ENCODE measurements at places on chromosomes 7 and 10. TPM values are rescaled to one million over a fixed set of nuclear protein-coding genes. Genes with fewer than 3 reads are reported as not detected.

GRCh38 chr10:84547616-84548015, 219.2 kb downstream of the CCSER2 start:
- DNase-seq = no peak

DNA sequence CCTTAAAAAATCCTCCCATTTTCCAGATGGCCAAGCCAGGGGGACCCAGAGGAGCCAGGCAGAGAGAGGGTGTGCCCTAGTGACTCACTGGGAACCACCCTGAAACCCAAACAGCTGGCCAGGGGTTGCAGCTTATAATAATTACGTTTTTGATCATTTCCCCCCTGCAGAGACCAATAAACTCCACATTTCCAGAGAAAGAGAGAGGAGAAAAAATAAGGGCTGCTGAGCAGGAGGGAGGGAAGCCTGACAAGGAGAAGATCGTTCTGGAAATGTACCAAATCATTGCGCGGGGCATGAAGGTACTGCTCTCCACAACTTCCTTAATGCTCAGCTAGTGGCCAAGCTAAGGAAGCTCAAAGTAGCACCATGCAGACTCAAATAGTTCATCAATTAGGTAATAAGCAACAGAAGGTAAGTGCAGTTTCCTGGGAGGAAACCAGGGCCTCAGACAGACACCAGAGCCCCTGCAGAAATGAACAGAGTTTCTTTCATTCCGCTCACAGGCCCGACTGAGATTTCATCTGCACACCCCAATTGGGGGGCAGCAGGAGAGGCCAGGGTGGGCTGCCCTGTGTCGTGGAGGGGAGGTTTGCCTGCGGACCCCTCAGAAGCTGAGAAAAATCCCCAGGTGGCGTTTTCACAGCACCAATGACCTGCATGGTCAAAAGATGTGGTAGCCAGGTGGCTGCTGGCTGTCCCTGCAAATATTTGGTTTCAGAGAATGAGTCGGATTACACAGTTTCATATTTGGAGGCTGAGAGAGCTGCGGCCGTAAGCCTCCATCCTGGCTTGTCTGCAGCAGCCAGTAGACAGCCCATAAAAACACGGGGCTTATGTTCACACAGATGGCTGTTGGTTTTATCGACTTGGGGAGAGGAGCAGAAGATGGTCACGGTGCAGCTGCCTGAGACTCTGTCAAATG, 153.2 kb upstream of the LYZL2 start:
- no peak for DNase-seq

DNA sequence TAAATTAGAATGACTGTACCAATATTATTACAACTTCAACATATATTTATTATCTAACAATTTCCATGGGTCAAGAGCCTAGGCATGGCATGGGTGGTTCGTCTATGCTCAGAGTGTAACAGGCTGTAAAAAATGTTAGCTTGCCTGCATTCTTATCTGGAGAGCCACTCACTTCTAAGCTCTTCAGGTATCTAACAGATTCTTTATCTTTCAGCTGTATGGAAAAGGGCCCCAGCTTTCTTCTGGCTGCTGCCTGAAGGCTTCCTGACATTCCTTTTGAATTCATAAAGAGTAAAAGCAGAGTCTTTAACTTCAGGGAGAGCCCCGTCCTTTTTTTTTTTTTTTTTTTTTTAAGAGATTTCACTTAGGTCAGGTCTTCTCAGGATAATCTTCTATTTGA, 648.8 kb downstream of the NXPH1 start:
- DNase-seq = no peak

- DNase-seq = no peak
Measured at GRCh38 chr10:77357185-77357584, 280.4 kb downstream of the KCNMA1 start.

DNA sequence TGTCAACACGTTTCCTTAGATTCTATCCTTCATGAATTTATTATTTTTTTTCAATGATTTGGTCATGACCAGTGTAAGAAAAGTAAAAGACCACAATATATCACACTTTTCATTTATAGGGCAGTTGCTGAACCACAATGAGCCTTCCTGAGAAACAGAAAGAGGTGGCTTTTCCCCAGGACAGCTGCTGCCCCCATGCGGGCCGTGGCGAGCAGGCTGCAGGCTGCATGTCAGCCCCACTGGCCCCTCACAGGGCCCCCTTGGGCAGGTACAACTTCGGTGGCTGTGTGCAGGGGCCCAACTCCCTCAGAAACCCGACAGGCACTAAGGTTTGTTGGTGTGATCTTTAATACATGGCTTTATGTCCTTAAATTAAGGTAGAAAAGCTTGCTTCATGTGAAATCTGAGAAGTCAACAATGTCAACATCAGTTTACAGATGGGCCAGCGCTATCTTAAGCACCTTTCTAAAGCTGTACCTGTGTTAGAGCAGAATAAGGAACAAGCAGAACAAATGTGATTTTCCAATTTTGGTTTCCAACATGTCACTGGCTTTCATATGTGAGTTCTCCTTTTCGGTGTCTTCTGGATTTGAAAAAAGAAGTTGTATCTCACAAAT, 10.6 kb downstream of the BEND7 start:
- DNase-seq = no peak

GRCh38 chr10:111023060-111023459, 53.8 kb upstream of the ADRA2A start:
- DNase-seq = no peak

- no peak for DNase-seq
Measured at GRCh38 chr7:85165263-85165662, 21.6 kb downstream of the SEMA3D start.

GRCh38 chr7:114865564-114865963, 56.3 kb upstream of the MDFIC start:
- peak; percentile 35 for DNase-seq

- no peak for DNase-seq
Measured at GRCh38 chr10:98950106-98950505, 285.5 kb downstream of the HPSE2 start.

BAMBI gene
- total RNA-seq = 43.8 TPM

GRCh38 chr10:23968301-23968700, 240.6 kb upstream of the KIAA1217 start:
- DNase-seq = peak; percentile 21

GRCh38 chr7:49396229-49396628, 377.2 kb upstream of the VWC2 start:
- no peak for DNase-seq

DNA sequence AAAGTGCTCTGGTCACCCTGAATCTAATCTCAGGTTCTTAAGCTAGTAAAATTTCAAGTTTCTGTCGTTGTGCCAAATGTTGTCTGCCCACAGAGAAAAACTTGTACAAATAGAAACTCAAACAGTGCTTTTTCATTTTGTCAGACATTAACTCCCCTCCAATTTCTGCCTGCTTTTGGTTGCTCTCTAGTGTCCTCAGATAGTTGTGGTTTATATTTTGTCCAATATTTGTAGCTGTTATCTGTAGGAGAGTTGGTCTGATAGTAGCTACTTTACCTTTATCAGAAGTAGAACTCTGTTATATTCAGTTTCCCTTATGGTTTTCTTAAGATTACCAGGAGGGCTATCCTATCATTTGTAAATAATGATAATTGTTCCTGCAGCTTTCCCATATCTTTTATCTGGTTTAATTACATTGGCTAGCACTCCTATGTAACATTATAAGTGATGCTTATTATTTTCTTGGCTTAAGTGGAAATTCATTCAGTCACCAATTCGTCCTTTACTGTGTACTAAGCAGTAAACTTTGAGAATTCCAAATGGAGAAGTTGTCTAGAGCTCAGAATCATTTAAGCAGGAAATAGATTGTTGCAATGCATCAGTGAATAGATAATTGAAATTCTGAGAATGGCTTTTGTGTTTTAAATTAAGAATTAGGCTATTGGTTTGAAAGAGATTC, 91.0 kb downstream of the ANKIB1 start:
- DNase-seq = no peak

- DNase-seq = peak; percentile 81
Measured at GRCh38 chr10:122780391-122780790, 65.3 kb downstream of the CUZD1 start.

GRCh38 chr10:61987951-61988379, 86.5 kb downstream of the ARID5B start:
- DNase-seq = no peak

DNA sequence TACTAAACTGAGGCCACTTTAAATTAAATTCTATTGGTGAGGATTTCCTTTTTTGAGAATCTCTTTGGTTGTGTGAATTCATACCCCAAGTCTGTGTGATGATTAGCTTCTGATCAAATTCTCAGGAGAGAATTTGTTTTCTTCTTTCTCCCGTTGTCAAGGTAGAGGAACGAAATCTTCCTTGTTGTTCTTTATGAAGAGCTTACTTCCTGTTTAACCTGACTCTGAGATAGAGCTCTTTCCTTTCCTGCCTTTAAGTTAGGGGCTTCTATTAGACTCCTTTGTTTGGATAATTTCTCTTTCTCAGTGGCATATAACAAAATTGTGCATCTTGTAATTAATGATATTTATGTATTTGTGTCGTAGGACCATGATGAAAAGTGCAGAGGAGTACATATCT, 572.1 kb downstream of the REEP3 start:
- no peak for DNase-seq

- DNase-seq = peak; percentile 56
Measured at GRCh38 chr10:123287594-123288247, 133.5 kb downstream of the BUB3 start.

NEURL1 gene
- total RNA-seq = not detected
